ENCODE measurements at places on chromosomes 2 and 18.

DNA sequence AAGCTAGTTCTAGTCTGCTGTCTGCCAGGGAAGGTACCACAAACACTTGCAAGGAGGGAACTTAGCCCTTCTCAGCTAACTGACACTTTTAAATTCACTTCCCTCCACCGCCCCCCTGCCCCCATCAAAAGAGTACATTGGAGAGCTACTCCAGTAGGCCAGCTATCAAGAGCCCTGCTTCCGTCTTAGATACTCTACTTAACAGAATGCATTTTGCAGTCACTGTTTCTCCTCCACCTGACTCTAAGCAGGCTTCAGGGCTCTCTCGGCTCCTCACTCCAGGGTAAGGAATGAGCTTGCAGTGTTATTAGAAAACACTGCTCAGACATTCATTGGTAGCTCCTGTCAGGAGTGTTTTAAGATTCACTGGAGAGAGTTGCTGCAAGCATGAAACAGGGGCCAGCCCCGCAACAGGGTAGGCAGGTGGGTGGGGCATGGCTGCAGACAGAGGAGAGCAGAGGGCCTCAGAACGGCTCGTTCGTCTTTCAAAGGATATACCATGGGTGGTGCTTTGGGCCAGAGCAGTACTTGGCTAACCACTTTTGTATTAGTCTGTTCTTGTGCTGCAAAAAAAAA is 35.3 kb upstream of the PDCL3 start:
- no peak for DNase-seq

- no peak for DNase-seq
Observed at GRCh38 chr18:61991201-61991600, 98.4 kb upstream of the RNF152 start.

DNA sequence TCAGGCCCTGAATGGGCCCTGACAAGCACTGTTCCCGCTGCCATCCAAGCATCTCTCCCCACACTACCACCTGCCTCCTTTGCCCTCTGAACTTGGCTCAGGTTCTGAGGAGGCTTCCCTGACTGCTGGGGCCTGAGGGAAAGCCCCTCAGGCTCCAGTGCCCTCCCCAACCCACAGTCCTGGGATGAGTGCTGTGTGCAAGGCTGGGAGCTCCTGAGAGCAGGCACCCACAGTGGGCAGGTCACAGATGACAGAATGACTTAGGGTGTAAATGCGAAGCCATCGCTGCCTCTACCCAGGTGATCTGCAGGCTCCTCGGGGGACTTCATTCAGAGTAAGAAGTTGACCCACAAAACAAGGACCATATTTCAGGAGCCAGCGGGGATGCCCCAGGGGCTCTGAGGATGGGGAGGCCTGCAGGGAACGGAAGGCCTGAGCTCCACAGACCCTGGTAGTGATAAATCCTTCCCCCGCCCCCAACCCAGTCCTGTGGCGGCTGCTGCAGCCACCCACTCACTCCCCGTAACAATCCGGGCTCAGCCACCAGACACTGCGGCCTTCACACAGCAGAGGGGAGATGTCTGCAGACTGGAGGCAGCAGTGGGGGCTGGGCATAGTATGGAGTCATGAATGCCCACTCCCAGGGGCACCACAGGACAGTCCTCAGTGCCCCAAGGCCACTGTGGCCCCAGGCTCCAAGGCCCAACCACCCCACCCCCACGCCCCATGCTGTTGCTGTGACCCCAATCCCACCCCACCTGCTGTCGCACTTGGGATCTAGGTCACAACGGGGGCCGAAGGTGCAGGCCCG is 8.9 kb downstream of the BIN1 start:
- no peak for DNase-seq

DNA sequence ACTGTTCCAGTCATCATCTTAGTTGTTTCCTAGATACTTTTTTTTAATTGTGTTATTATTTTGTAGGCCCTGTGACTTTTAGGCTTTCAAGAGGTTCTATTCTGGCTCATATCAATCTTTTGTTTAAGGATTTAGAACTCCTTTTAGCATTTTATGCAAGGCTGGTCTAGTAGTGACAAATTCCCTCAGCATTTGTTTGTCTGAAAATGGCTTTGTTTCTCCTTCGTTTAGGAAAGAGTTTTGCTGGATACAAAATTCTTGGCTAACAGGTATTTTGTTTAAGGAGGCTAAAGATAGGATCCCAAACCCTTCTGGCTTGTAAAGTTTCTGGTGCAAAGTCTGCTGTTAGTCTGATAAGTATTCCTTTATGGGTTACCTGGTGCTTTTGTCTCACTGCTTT is 116.6 kb upstream of the SLC66A3 start:
- no peak for DNase-seq

DNA sequence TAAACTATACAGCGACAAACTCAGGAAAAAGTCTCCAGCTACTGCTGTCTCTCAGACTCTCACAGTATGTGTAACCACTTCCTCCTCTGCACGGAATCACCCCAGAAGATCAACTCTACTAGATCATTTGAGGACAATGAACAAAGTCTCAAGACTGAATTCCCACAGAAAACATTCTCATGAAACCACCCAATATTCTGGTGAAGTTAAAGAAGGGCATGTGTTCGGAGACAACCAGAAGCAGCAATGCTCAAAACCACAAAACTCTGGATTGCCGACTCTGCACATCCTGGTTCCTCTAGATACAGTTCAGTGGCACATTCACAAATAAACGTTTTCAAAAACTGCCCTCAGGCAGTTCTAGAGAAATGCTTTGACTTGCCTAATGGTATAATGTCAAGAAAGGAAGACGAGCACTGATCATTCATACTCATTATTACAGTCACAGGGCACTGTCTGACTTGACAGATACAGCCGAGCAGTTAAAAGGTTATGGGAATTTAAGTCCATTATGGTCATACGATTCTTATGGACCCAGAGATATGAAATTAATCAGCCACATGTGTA is 91.9 kb upstream of the STK17B start:
- DNase-seq: no peak

DNA sequence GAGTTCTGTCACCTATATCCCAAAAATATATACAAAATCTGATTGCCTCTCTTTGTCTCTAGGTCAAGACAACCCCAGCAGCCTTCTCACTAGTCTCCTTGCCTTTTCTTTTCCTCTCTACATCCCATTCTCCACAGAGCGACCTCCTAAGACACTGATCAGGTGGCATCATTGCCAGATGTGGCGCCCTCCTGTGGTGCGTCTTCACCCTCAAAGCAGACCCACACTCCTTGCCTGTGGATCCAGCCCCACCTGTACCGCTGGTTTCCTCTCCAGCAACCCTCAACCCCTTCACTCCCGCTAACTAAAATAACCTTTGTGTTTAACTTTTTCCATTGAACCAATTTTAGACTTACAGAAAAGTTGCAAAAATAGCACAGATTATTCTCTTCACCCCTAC is 273.3 kb downstream of the GLI2 start:
- no peak for DNase-seq

- no peak for DNase-seq
Observed at GRCh38 chr2:1613731-1614354, 130.5 kb downstream of the PXDN start.

- DNase-seq: no peak
Observed at GRCh38 chr18:77870199-77870598, 620.6 kb downstream of the GALR1 start.

GRCh38 chr2:197028230-197028629 is 101.7 kb upstream of the PGAP1 start:
- DNase-seq: no peak

- DNase-seq: no peak
Observed at GRCh38 chr2:138035608-138036217, 71.4 kb downstream of the HNMT start.

DNA sequence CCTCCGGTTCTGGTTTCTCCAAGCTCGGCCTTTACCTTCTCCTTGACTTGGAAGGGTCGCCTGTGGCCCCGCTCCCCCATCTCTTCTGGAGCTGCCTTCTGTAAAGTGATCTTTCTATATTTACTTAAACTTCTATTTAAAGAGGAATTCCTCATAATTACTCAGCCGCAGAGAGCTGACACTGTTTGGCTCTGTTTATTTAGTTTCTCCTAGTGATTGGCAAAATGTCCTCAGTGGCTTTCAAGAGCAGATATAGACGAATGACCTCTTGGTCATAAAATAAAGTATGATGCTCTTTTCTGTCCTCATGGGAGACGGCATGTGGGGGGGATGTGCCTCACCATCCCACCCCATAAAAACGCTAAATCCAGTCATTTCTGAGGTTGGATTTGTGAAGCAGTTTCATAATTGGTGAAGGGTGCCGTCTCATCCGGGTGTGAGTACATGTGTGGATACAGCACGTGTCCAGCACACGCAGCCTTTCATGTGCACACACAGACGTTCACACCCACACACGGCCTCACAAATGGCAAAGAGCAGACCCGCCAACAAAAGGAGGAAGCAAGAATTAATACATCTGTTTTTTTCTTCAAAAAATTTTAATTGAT is 43.4 kb upstream of the SMAD7 start:
- DNase-seq: no peak

- no peak for DNase-seq
Observed at GRCh38 chr2:222859786-222860612, 837 bp upstream of the ACSL3 start.

DNA sequence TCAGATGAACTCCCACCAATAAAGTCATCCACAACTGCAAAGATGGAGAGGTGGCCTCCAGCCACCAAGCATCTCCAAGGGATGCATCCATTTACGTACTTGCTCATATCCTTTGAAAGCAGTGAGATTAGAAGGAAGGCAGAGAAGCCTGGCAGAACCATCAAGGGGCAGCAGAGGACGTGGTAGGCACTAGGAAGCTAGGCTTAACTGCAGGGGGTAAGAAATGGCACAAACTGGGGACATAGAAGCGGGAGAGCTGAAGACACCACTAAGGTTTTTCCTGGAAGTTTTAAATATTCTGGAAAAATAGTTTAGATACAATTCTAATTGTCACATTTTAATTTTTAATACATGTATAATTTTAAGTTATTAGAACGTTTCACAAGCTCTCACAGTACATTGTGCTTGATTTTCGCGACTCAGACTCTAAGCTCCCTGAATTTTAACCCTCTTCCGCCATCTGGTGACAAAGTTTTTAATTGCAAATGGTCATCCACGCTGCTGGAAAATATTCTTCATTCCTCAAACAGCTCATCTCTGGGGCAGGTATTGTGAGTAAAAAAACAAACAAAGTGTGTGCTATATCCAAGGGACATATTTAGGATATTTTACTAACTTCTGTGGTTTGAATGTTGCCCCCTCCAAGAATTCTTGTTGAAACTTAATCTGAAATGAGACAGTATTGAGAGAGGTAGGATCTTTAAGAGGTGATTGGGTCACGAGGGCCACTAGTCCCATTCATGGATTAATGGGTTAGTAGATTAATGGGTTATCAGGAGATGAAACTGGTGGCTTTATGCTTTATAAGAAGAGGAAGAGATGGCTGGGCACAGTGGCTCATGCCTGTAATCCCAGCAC is 1.6 kb upstream of the PSTPIP2 start:
- DNase-seq: no peak

GRCh38 chr18:78813156-78813555 is 166.5 kb upstream of the SALL3 start:
- DNase-seq: no peak

GRCh38 chr2:45083175-45083574 is 73.9 kb upstream of the SIX2 start:
- DNase-seq: no peak

- no peak for DNase-seq
Observed at GRCh38 chr18:58662118-58662517, 9.1 kb upstream of the MALT1 start.

DNA sequence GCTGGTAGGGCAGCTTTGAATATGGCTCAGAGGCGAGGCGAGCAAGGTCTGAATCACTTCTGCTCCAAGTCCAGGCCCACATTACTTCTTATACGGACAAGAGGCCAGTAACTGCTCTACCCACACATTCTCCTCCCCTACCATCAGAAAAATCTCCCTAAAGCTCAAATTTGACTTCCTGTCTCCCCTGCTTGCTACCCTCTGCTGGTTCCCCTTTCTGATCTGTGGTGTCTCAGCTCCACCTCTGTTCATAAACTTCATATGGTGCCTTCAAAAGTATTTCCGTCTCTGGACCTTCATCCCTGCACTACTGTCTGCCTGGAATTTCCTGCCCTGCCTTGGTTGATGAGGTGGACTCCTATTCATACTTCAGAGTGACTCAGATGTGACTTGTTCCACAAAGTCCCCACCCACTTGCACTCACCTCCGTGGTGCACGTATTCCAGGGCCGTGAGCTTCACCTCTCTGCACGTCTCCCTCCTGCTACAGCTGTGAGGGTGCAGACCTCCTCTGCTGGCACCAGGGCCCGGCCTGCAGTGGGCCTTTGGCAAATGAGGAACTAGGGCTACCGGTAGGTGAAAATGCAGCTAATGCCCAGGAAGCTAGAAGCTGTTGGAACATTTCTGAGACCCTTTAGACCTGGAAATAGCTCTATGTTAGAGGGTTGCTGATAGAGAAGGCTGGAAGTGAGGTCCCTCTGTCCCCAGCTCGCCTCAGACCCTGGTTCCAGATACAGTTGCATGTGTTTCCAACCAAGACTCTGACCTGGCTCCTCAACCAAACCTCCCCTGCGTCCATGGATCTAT is 24.6 kb upstream of the KCMF1 start:
- DNase-seq: no peak

- DNase-seq: no peak
Observed at GRCh38 chr2:207474863-207475485, 54.8 kb upstream of the CREB1 start.

DNA sequence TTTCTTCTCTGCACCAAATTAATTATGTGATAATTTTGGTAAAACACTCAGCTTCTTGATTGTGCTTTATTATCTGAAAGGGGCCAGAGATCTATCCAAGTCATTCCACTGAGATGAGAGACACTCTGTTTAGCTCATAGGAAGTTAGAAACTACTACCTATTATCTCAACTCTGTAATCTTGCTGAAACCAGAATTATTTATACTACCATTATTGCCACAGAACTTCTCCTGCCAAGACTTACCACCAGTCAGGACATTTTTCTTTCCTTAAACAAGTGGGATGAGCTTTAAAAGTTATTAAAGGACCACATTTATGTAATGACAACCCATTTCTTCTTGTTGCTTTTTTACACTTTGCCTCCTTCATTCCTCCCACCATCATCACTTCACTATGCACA is 855.6 kb upstream of the PIK3C3 start:
- no peak for DNase-seq

- no peak for DNase-seq
Observed at GRCh38 chr2:98379311-98380202, 33.3 kb downstream of the CNGA3 start.

- no peak for DNase-seq
Observed at GRCh38 chr2:76610451-76610850, 899.7 kb upstream of the GCFC2 start.

DNA sequence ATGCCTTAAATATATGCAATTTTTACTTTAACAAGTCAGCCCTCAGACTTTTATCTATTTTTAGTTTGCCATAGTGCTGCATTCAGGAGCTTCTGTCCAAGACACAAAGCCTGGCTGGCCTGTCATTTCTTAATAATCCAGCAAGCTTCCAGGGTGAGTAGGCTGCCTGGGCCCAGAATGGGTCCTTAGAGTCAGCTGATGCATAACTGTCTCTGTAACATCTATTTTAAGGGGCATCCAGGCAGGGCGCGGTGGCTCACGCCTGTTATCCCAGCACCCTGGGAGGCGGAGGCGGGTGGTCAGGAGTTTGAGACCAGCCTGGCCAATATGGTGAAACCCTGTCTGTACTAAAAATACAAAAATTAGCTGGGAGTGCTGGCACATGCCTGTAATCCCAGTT is 11.8 kb upstream of the GNLY start:
- DNase-seq: no peak

GRCh38 chr2:169704160-169704708 is 10.0 kb downstream of the PHOSPHO2 start:
- no peak for DNase-seq

GRCh38 chr18:5475267-5475666 is 68.5 kb downstream of the EPB41L3 start:
- no peak for DNase-seq
